ENCODE measurements at places on chromosomes 6 and 20.

DNA sequence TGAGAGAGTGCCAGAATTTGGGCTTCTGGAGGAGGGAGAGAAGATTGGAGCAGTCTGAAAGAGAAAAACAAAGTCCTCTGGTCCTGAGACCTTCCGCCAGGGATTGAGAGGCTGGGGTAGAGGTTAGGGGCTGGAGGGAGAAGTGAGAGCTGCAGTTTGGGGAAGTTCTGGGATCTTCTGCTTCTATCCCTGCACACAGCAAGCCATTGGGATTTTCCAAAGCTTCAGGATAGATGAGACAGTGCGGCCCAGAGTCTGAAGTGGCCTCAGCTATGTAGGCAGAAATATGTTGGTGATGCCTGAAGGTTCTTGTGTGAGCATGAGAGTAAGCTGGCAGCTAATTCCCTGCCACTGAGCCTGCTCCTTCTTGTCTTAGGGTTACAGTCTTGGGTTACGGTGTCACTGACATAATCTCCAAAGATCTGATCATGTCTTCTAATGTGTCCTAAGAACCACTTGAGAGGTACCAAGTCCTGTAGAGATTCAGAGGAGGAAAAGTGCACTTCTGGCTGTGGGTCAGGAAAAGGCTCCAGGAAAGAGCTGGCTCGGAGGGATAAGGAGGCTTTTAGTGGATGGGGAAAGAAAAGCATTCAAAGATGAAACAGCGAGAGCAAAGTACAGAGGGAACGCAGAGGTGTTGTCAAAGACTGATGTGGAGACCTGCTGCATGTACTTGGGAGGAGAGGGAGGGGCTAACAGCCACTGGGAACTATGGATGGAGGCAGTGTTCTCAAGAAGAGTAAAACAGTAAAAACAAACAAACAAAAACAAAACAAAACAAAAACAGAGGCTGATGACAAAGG, 131.1 kb upstream of the MYLIP start:
- no peak for DNase-seq

- DNase-seq = no peak
These were observed 115.7 kb downstream of the OGFRL1 start for GRCh38 chr6:71404145-71404966.

- DNase-seq = peak; percentile 71
These were observed 23.5 kb downstream of the DHX35 start for GRCh38 chr20:38985603-38986170.

GRCh38 chr6:40854592-40854991, 184.4 kb downstream of the UNC5CL start:
- DNase-seq = no peak

DNA sequence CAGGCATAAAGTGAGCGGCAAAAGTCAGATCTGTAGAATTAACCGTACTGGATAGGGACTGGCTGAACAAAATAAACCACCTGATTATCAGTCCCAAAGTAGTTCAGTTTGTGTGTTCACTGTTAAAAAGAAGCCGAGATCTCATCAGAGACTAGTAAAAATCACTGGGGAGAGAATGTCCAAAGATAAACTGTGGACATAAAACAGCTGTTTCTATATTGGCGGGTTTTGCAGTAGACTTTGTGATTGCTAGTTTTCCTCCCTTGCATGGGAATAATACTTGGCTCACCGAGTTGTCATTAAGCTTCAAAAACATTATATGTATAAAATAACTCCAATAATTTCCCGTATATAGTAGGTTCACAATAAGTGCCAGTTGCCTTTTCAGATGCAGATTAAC, 114.2 kb upstream of the ID4 start:
- DNase-seq = no peak

- DNase-seq = no peak
These were observed 256.5 kb downstream of the TRDN start for GRCh38 chr6:123380257-123380656.

GRCh38 chr20:23337312-23337711, 13.3 kb upstream of the NXT1 start:
- no peak for DNase-seq

DNA sequence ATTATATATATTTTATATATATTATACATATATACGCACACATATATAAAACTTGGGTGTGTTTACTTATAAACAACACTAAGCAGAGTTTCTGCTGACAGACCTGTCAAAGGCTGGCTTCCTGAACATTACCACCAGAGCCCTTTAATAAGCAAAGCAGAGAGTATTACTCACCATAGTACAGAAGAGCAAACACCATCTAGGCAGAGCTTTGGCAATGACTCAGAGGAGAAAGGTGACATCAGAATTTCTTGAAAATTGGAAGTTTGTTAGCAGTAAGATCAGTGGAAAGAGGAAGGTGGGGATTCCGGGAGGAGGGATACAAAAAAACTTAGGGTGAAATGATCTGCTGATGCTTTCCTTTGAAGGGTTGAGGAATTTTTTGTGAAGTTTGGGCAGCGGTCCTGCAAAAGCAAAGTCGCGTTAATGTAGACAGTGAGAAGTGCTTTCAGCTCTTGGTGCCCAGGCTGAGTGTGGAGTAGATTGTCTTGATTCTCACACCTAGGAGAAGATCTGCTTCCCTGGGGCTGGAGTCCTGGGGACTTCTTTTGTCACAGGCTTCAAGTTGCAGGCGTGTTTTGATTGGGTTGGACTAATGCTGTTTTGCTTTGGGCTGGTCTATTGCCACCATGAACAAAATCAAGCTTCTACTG, 109.6 kb upstream of the BACH2 start:
- DNase-seq = no peak

DNA sequence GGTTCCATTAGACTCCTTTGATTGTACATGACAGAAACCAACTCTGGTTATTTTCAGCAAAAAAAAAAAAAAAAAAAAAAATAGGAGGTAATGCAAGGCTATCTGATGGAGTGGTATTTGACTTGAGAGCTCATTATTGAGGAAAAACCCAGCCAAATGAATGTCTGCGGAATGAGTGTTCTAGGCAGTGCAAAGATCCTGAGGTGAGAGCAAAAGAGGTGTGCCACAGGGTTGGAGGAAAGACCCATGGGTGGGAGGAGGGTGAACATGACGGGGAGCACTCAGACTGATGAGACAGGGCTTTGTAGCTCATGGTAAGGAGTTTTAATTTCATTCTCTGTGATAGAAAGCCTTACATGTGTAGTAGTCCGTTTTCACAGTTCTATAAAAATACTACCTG, 188.9 kb downstream of the TSHZ2 start:
- no peak for DNase-seq

- DNase-seq = peak; percentile 81
These were observed 59.2 kb downstream of the TRAM2 start for GRCh38 chr6:52517502-52518278.

DNA sequence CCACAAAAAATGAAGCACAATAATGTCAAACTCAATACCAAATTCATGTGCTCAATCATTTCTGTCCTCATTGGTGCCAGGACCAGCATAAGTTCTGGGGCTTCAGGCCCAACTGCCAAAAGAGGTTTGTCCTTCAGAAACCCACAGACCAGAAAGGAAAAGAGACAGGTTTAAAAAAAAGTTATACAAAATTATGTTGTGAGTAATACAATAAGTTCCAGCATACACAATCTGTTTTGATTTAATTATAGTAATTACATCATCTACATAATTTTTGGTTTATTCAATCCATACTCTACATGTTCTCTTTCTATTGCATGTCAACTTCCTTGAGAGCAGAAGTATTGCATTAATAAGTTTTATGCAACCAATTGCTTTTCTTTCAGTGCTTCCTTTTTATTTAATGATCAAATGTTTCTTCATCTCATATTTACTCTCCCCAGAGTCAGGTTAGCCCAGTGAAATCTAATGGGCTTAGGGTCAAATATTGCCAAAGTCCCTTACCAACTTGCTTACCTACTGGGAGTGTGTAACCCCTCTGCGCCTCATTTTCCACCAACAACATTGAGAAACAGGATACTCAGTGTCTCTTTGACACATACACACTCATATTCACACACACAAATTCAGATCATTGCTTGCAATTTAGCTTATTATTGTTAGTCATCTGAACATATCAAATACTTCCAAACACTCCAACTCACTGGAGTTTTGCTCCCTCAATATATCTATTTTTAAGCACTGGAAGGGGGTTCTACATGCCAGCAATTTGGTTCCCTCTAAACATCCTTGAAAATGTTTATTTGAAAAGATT, 424.4 kb upstream of the MARCKS start:
- DNase-seq = peak; percentile 36

- no peak for DNase-seq
These were observed 169.3 kb downstream of the TSHZ2 start for GRCh38 chr20:53141201-53142050.

GRCh38 chr20:41330941-41331340, 9.7 kb upstream of the LPIN3 start:
- DNase-seq = no peak

DNA sequence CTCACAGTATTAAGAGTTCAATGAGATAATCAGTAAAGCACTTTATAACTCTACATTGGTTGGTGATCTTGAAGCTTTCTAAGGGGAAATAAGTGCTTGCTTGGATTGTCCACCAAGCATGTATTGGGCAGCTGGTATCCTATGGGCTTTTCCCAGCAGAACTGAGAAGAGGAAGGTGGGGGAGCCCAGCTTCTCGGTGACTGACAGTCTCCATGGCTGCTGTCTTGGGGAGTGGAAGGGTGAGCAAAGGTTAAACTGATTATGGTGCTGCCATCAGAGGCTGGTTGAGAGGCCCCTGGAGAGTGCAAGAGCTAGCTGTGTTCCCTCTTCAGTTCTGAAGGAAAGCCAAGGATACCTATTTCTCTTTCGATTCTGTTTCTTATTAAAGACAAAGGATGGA, 35.5 kb upstream of the ADTRP start:
- no peak for DNase-seq

GRCh38 chr6:26401389-26401986, 587 bp upstream of the BTN3A1 start:
- no peak for DNase-seq

DNA sequence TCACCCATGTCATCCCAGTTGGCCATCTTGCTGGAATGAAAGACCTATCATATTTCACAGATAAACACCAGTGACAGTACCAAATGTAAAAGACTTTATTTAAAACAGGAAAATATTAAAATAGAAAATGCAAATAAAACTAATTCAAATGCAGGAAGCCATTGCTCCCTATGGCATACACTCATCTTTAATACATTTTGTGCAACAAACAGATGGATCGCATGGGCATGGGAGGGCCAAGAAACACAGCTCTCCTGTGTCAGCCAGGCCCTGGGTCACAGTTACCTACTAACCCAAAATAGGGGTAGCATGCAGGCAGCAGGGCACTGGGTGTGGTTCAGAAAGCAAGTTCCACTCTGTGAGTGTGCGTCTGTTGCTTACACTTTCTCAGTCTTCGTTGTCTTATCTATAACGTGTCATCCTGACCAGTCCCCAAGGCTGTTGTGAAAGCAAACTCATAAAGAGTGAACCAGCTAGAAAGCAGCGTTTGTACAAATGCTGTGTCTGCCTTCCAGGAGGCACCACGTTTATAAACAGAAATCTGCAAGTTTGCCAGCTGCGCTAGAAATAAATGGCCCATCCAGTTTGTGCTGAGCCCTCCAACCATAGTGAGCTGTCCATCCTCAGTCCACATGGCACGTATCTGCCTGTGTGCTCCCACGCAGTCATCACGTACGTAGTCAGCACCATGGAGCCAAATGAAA, 180.5 kb downstream of the SYNDIG1 start:
- DNase-seq = no peak

GRCh38 chr20:38924718-38925117, 1.5 kb upstream of the FAM83D start:
- no peak for DNase-seq

GRCh38 chr6:149327638-149328037, 10.1 kb downstream of the TAB2 start:
- no peak for DNase-seq

DNA sequence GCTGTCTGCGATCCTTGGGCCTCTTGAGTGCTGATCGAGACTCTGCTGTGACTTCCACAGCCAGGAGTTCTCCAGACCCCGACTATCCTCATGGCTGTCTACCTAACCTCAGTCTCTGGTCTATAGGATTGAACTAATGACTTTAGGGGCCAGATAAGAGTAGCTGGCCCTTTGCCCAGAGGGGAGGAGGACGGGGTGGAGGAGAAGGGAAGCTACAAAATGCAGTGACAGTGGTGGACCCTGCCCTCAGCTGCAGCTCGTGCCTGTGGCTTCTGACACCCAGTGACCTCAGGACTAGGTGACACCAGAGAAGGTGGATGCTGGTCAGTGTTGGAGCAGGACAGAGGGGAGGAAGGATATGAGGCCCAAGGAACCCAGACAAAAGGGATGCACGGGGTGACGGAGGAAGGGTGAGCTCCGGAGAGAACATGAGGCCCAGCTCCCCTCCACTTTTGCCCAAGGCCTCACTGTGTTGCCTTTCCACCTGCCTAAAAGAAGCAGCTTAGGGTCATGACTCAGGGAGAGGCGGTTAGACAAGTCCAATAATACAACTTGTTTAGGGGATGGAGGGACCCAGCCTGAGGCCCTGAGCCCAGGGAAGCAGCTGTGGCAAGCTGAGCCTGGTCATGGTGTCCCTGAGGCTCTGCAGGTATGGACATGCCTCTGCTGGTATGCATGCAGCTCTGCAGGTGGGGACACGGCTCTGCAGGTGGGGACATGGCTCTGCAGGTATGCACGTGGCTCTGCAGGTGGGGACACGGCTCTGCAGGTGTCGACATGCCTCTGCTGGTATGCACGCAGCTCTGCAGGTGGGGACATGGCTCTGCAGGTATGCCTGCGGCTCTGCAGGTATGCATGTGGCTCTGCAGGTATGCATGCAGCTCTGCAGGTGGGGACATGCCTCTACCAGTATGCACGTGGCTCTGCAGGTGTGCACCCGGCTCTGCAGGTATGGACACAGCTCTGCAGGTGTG, 67.7 kb downstream of the SYNJ2 start:
- DNase-seq = no peak

DNA sequence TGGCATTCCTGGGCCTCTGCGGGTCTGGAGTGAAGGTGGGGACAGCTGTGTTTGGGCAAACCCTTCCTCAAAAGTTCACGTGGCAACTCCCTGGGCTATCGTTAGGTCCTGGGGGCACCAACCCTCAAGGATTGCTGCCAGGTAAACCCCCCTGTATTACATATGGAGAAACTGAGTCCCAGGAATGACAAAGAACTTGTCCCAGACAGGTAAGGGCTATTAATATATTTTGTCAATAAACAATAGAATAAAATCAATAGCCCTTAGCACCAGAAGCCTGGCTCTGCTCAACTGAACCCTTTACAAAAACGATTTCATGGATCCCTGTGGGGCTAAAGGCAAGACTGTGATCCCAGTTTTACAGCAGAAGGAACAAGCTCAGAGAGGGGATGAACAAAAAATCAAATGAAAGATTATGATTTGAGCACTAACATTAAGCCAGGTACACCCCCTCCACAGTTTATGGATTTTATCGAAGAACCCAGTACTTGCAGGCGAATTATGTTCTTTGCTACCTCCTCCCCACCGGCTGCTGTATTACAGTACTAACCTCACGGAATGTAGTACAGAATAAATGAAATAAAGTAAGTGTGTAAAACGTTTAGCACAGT, 2.7 kb downstream of the ID1 start:
- DNase-seq = no peak

- DNase-seq = no peak
These were observed 29.3 kb downstream of the KAT14 start for GRCh38 chr20:18166950-18167349.

DNA sequence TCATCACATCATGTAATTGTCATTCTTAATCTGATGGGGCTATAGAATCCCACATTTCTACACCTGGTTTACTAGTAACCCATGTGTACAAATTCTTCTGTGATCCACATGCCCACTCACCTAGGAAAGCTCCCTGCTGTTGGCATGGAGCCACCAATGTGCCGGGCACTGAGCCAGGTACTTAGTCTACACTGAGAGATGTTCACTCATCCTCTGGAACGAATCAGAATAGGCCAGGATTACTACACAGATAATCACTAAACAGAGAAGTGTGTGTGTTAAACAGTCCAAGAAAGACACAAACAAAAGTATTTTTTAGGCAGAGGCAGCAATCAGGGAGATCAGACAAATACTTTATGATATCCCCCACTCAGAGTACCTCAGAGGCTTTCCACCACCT, 193.2 kb upstream of the VGLL2 start:
- no peak for DNase-seq
